ENCODE measurements at places on chromosomes 4 and X. TPM values are rescaled to one million over a fixed set of nuclear protein-coding genes. Genes with fewer than 3 reads are reported as not detected.

The ATP2B3 gene
- not detected for total RNA-seq

DNA sequence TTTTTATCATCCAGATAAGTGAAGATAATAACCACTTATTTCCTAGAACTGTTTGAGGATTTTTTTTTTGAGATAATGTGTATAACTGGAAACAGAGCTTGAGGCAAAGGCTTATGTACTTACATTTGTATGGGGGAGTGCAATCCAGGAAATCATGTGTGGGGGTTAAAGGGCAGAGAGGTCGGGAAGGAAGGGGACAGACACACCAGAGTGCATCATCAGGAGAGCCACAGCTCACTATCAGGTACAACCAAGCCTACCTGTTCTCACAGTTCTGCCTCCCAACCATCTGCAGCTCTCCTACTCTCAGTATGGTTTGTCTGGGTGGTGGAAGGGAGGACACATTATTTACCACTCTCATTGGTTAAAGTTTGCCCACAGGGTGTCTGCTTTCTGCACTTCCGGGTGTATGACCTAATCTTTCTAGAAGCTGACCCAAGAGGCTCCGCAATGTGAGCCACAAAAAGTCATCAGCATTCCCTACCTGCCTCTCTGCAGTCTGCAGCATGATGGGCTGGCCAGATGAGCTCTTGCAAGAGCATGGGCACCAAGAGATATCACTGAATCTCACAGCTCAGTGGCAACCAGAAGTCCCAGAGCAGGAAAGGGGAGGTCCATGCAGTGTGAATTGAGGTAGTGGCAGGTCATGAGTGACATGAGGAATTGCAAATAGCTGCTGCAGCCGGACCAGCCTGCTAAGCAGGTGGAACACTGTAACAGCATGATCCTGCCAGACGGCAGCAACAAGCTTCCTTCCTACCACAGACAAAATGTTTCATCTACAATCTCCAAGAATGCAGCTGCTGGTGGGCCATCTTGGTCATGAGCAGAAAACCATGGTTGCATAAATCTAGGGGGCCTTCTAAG is 36.9 kb upstream of the SPRY1 start:
- H3K27me3 ChIP-seq = peaks cover 10% of the 10 kb centered on the region
- no peak for DNase-seq
- H3K27ac ChIP-seq = no peak overlapping the region
- no peaks in the 10 kb centered on the region for H3K4me1 ChIP-seq

DNA sequence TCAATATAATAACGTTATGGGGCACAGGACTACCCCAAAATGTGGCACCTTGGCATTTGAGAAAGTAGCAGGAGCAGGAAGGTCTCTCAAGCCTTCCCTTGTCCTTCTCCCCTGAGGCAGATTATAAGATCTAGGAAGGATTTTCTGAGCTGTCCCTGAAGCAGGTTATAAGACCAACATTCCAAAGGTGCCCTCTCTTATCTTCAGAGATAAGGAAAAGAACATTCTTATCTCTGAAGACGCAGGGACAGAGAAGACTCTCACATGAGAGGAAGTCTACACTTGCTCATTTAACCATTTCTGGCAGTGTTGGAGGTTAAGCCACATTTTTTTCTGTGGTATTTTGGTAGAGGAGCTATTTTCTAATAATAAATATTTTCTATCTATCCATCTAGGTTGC is 437.9 kb upstream of the MAOA start:
- peaks cover 3% of the 10 kb centered on the region for H3K36me3 ChIP-seq
- H3K27me3 ChIP-seq = no peaks in the 10 kb centered on the region
- no peaks in the 10 kb centered on the region for H3K4me1 ChIP-seq
- no peak overlapping the region for H3K4me3 ChIP-seq
- no peak for DNase-seq

DNA sequence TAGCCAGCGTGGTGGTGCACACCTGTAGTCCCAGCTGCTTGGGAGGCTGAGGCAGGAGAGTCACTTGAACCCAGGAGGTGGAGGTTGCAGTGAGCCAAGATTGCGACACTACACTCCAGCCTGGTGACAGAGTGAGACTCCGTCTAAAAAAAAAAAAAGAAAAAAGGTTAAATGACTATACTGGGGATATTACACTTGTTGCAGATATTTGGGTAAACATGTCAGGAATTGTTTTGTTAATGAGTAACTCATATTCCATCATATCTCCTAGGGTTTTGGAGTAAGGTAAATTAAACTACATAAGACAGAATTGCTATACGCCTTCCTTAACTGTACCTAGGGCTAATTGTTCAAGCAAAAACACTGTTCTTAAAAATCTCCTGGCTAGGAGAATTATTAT is 291.4 kb upstream of the IGFBP7 start:
- DNase-seq = no peak
- H3K27ac ChIP-seq = no peak overlapping the region
- no peaks in the 10 kb centered on the region for H3K4me1 ChIP-seq
- H3K27me3 ChIP-seq = no peaks in the 10 kb centered on the region
- no peaks in the 10 kb centered on the region for H3K36me3 ChIP-seq
- H3K4me3 ChIP-seq = no peak overlapping the region

The SLC6A14 gene
- not detected for total RNA-seq

GRCh38 chr4:143021384-143021783 is 163.3 kb upstream of the USP38 start:
- peaks cover 3% of the 10 kb centered on the region for H3K4me1 ChIP-seq
- H3K27me3 ChIP-seq = peaks cover 3% of the 10 kb centered on the region
- H3K4me3 ChIP-seq = no peak overlapping the region
- H3K27ac ChIP-seq = no peak overlapping the region
- no peak for DNase-seq
- H3K36me3 ChIP-seq = no peaks in the 10 kb centered on the region

GRCh38 chr4:81723927-81724587 is 252.3 kb upstream of the RASGEF1B start:
- H3K4me3 ChIP-seq = no peak overlapping the region
- no peaks in the 10 kb centered on the region for H3K27me3 ChIP-seq
- no peak for DNase-seq
- no peak overlapping the region for H3K27ac ChIP-seq
- no peaks in the 10 kb centered on the region for H3K36me3 ChIP-seq

Measured in activated naive CD4-positive, alpha-beta T cell treated with anti-CD3 and anti-CD28 coated beads for 36 hours (primary cell).